ENCODE measurements at places on chromosomes 3 and 15.

- no peak for DNase-seq
Measured at GRCh38 chr3:140360332-140360731, 317.5 kb upstream of the TRIM42 start.

DNA sequence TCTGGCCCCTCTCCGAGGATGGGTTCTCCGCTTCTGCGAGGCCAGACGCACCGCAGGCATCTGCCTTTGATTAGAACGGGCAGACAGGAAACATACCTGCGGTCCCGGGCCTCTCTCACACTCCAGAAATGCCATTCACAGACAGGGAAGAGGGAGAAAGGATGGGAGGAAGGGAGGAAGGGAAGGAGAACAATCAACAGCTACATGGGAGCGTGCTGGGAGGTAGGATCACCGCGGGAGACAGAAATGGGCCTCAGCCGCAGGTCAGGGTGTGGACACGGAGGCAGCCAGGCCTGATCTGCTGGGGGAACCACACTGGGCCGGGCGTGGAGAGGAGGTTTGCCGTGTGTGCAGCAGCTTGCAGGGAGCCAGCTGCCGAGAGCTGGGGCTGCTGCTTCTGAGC, 90.7 kb upstream of the RGMA start:
- DNase-seq: no peak

DNA sequence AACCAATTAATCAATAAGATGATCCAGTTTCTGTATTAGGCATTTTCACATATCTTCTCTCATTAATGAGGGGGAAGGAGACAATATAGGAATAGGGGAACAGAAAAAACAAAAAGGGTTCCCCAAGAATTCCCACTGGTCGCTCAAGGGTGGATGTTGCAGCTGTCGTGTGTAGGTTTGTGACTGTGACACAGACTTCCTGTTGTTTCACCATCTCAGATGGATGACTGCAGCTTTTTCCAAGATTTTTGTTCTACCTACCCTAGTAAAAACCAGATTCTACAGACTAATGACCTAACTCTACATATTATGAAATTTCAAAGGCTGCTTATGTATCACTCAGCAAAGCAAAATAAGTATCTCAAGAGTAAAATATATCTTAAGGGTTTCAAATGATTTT, 73.7 kb upstream of the MB21D2 start:
- DNase-seq: no peak

- DNase-seq: no peak
Measured at GRCh38 chr15:65311760-65312159, 7.3 kb downstream of the RNU5B-1 start.

All from NB4 (cell line).